ENCODE measurements at places on chromosomes 4 and X. TPM values are rescaled to one million over a fixed set of nuclear protein-coding genes. Genes with fewer than 3 reads are reported as not detected.

Gene NPY2R
- not detected for total RNA-seq

DNA sequence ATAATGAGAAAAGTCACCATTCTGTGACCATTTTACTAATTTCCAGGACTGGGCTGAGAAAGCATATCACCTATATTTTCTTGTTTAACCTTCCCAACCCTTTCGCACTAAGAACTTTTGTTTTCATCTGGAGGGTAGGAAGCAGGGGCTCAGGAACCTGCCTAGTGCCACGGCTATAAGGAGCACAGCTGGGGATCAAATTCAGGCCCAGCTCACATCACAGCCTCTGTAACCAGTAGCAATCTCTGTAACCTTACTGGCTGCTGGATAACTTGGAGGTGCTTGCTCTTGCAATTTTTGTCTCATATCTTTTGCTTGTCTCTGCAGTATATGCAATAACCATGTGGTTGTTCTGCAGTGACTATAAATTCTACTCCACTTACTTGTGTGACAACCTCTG is 76.7 kb upstream of the PLAC1 start:
- DNase-seq, result no peak

DNA sequence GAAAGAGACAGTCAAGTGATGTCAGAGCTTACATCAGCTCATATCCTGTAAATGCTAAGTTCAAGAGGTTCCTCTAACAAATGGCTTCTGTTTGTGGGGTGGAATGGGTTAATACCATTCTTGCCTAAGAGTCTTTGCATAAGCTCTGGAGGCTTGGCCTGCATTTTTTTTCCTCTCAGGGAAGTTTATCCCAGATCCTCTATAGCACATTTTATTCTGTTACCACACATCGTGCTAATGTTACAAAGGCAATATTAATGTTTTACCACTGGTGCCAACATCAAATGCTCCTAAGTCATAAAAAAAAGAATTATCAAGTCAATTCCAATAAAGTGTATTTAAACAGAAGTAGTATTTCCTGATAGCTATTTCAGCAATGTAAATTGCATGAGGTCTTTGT is 2.9 kb upstream of the ADH6 start:
- DNase-seq, result no peak

DNA sequence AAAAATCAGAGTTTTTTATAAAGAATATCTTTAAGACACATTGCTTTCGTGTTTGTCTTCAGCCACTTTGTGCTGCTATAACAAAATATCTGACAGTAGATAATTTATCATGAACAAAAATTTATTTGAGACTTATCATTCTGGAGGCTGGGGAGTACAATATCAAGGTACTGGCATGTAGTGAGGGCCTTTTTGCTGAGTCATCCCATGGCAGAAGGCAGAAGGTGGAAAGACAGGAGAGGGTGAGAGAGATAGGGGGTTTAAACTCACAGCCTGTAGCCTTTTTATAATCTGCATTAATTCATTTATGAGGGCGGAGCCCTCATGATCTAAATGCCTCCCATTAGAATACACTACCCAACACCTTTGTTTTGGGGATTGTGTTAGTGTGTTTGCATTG is 431.2 kb upstream of the FAM47C start:
- DNase-seq, result no peak

- DNase-seq, result no peak
Measured at GRCh38 chr4:110795971-110796370, 173.1 kb upstream of the PITX2 start.

DNA sequence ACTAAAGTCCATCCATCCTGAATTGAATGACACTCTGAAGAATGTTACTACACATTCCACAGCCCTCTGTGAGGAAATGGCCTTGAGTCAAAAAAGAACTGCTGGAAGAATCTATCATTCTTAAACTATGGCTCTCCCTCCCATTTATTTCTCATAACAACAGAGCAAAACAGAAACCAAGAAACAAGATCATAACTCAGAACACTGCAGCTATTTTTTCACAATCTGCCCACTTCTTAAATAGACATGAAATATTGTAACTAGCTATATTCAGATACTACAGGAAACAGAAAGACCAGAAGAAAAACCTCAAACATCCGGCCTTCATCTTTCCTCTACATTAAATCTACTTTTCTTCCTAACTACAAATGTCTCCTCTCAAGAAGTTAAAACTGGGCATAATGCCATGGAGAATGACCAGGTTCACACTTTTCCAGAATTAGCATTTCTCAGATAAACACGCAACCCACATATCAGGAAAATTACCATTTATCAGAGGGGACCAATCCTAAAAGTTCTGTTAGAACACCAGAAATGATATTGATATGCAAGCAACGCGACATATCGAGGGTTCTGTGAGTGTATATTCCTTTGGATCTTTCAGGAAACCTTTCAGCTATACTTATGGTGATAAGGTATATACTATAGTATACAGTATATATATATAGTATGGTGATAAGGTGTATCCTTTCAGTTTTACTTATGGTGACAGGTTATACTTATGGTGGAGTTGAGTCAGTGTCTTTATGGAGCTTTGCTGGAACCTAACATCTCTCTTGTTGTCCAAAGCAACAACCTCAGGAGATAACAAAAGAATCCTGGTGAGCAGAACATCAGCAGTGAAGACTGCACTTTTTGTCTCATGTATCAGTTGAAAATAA is 60.4 kb upstream of the IRF2 start:
- DNase-seq, result no peak

- DNase-seq, result no peak
Measured at GRCh38 chrX:9577555-9577954, 112.7 kb downstream of the TBL1X start.

DNA sequence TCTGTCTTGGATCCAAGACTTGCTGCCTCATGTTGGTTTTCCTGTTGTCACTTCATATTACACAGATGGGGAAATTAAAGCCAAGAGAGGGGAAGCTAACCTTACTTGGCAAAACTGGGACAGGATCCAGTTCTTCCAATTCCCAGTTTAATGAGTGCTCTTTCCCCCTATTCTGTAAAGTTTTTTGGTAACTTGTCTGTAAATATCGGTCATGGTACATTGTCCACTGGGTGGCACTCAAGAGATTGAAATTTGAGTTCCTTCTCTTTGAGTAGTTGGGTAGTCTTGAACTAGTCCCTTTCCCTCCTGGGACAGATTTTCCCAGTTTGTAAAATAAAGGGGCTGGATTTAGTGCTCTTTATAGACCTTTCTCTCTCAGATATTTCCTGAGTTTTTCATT is 12.4 kb upstream of the EOLA2 start:
- DNase-seq, result peak; percentile 8

DNA sequence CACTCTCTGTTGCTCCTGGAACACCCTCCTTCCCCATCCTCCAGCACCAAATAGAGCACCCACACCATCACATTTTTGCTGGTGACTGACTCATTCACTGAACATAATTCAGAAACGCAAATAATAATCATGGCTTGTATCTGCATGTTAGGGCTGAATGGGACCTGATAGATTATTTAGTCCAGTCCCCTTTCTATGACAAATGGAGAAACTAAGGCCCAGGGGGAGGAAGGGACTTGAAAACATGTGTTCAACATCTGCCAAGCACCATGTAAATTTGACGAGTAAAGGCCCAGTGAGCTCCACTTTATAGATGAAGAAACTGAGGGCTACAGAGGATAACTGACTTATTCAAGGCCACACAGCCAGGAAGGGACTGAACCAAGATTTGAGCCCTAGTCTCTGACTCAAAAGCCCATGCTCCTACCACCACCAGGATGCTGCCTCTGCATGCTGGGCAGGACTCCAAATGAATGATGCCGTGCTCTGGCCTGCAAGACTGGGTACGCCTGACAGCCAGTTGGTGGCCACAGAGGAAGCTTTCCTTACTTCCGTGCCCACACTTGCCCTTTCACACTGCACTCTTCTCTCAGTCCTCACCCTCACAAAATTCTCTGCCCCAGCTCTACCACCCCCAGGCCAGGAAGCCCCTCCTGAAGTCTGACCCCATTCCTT is 133.3 kb upstream of the PJA1 start:
- DNase-seq, result no peak

- DNase-seq, result no peak
Measured at GRCh38 chr4:173009129-173009823, 159.3 kb upstream of the GALNT7 start.

DNA sequence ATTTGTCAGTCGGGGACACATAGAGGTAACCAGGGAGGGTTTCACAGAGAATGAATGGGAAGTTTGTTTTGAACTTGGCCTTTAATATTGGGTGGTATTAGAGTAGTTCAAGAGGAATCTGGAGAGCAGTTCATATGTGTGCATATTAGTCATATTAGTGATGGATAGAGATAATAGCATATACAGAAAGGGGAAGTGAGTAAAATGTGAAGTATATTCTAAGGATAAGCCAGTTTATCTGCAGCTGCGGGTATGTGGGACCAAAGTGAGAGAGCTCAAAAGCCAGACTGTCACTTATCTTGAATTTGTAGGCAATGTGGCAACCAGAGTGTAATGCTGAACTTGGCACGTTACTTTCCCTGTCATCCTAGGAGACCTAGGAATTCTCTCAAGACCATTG is 169.9 kb downstream of the AFF2 start:
- no peak for DNase-seq

DNA sequence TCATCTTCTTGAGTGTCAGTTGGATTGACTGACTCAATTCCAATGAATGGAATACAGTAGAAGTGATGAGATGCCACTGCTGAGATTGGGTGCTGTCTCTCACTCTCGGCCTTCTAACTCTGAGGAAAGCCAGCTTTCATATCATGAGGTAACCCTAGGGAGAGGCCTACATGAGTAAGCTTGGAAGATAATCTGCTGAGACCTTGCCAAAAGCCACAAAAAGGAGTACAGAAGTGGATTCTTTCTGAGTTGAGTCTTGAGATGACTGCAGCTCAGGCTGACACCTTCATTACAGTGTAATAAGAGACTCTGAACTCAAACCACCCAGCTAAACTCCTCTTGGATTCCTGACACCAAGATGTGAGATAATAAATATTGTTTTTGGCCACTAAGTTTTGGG is 537.4 kb upstream of the MAGEB18 start:
- no peak for DNase-seq

DNA sequence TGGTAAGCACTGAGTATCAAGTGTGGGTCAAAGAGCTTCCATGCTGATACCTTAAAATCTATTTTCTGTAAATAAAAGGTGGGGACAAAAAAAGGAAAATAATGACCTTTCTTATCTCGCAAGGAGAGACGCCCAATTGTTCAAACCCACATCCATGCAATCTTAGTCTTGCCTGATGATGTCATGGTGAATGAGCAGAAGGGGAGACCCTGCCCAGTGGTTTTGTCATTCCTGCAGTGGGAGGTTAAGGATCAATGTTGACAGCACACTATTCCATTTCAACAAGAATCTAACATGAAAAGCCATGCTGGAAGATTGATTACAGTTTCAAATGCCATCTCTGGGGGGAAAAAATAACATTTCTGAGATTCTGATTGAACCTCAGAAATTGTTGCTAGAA is 40.7 kb upstream of the PUDP start:
- no peak for DNase-seq

- DNase-seq, result no peak
Measured at GRCh38 chr4:169208516-169208915, 62.2 kb downstream of the SH3RF1 start.

GRCh38 chrX:129843209-129843458 is 552 bp downstream of the ZDHHC9 start:
- no peak for DNase-seq

GRCh38 chr4:113471146-113471860 is 290.2 kb downstream of the CAMK2D start:
- DNase-seq, result no peak

DNA sequence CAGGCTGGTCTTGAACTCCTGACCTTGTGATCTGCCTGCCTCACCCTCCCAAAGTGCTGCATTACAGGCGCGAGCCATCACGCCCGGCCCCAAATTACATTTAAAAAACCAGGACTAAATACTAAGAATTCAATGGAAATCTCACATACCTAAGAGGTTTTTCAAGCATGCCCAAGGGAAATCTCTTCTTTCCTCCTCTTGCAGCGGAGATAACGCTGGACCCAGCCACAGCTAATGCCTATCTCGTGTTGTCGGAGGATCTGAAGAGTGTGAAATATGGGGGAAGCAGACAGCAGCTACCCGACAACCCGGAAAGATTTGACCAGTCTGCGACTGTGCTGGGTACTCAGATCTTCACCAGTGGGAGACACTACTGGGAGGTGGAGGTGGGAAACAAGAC is 7.4 kb downstream of the TRIML1 start:
- no peak for DNase-seq

DNA sequence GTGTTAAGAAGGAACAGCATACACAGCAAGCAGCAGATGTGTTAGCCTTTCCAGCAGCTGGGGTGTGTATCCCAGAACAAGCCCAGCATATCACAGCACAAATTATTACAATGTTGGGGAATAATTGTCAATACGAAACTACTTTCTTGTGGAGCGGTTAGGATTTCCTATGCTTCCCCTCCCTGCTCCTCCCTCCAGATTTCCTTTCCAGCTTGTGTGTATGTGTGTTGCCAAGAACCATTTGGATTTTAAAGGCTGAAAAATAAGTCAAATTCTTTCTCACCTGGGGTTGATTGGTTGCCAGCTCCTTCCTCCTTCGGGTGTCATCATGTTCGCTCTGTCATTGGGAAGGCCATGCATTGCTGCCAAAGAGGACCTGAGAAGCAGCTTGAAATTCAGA is 178.2 kb upstream of the FRMPD4 start:
- DNase-seq, result no peak

Gene ATP1B4
- total RNA-seq, result not detected

Gene FGB
- not detected for total RNA-seq

Gene FAM133A
- not detected for total RNA-seq

DNA sequence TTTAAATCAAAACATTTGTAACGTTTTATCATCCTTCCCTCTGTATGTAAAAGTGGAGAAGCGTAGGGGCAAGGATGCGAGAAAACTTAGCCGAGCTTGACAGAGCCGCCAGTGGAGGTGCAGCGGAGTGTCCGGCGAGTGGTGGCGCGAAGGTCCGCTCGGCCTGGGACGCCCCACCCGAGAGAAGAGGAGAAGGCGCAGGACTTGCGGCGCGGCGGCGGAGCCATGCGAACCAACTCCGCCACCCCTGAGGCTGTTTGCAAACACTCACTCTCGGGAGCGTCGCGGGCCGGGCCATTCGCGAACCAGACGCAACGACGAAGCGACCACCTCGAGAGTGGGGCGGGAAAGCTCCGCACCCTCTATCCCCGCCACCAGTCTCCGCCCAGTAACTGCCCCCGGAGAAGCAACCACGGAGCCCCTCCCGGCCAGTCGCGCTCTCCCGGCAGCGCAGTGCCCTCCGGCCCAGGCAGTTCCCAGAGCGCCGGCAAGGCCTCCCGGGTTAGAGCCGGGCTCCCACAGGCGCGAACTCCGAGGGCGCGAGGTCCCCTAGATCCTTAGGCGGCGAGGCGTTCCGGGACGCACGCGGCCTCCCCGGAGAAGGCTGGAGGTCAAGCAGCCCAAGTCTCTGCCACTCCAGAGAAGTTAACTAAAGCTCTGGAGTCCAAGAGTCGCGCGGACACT is 2.3 kb upstream of the MAB21L2 start:
- no peak for DNase-seq

DNA sequence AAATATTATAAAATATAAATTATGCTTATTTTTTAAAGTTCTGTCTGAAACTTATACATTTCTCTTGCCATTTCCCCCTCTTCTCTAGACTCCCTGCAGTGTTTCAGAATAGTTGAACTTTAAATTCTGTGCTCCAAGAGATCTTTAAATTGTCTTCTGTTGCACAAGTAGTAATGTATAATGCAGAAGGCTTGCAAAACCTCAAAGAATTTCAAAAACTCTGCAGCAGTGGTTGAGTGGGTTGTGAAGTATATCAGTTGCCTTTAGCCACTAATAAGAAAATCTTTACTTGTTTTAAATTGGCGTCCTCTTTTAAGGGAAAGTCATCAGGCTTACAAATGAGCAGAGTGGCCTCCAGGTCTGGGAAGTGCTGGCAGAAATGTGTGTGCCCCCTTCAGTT is 1153.3 kb upstream of the PABPC4L start:
- DNase-seq, result no peak

Gene OPN1MW3
- total RNA-seq, result not detected

Gene FAT1
- 74.8 TPM for total RNA-seq

Gene STPG2
- 1.9 TPM for total RNA-seq

Data from thyroid gland (tissue), 4 donors.